KG1 (cell line): ENCODE measurements at places on chromosomes 4 and X.
A peak's percentile ranks its signal among the peaks of the same experiment; 100 is the strongest.

GRCh38 chr4:21211846-21212245, 511.6 kb downstream of the PACRGL start:
- no peak for DNase-seq

- no peak for DNase-seq
Observed at GRCh38 chr4:158993891-158994290, 109.0 kb upstream of the RAPGEF2 start.

DNA sequence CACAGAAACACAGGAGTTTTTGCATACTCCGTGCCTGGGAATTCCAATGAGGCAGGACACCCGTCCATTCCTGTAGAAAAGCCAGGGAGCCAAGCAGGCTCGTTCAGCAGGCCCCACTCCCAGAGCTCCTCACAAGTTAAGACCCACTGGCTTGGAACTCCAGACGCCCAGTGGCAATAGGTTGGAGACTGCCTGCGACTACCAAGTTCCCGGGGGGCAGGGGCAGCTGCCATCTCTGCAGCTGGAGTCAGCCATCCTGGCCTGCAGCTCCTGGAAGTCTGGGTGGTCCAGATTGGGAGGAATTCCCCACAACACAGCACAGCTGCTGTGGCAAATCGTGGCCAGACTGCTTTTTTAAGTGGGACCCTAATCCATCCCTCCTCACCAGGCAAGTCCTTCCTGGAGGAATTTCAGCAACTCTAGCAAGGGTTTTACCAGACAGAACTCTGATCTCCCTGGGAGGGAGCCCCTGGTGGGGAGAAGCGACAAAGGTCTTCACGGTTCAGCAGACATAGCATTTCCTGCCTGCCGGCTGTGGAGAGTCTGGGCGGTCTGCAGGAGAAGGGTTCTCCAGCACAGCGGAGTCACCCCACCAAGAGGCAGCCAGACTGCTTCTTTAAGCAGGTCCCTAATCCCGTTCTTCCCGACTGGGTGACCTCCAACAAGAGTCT, 231.9 kb downstream of the STPG2 start:
- DNase-seq = no peak

- peak; percentile 62 for DNase-seq
Observed at GRCh38 chrX:154761977-154762536, 607 bp upstream of the DKC1 start.

DNA sequence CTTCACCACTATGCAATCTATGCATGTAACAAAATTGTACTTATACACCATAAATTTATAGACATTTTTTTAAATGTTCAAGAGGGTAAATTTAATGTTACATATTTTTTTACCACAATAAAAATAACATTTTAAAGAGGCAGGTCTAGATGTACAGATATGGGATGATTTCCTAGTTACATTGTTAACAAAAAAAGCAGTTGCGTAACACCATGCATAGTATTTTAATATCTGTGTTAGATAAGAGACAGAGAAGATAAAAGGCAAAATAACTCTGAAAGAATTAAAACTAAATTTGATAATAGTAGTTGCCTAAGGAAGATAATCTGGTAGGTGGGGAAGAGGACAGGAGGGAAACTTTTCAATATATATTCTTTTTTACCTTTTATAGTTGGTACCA, 9.1 kb upstream of the ATRX start:
- no peak for DNase-seq

GRCh38 chr4:36173905-36174304, 70.4 kb downstream of the ARAP2 start:
- no peak for DNase-seq

GRCh38 chrX:39563178-39563577, 534.6 kb downstream of the BCOR start:
- no peak for DNase-seq

DNA sequence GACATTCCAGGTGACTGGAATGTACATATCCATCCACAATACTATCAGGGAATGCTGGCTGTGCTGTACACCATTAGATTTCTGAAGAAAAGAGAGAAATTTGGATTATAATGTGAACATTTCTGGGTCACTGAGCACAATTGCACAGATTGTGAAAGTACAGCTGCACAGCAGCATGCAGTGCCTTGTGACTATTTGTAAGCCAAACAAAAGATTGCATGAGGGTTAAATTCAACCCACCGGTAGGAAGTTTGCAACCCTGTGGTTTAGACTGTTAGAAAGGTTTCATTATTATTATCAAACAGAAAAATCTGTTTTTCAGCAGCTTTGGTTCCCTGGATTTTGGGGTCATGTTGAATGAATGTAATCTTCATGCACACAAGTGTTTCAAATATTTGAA, 24.5 kb downstream of the DDIT4L start:
- no peak for DNase-seq

- no peak for DNase-seq
Observed at GRCh38 chrX:74923942-74924448, 1.3 kb downstream of the NEXMIF start.

DNA sequence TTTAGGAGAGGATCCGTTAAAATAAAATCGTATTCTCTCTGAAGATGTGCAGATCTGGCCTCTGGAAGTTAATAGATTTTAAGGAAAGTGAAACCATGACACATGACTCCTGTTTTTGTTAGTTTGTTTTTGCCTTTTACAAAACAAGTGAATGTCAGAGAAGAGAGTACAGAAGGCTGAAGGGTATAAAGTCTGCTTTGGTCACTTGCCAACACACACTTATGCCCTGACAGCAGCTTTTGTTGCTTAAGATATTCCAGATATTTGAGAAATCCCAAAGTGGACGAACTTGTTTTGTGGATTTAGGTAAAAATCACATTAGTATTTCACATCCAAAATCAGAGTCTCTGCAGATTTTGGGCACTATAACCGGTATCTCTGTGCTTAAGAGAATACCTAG, 192.4 kb upstream of the RASGEF1B start:
- DNase-seq = no peak

DNA sequence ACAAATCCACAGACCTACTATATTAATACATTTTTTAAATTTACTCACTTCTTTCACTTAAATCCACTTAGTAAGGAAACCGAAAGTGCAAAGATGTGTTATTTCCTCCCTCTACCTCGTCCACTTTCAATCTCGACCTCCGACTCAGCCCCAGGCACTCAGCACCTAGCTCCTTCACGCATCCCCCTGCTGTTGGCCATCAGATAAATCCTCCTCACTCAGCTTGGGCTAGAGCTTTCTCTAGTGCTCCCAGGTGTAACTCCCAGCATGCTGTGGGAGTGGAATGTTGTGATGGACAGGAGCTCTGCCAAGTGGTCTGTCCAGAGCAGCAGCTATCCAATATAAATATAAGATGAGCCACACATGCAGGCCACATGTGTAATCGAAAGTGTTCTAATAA, 26.7 kb upstream of the TEC start:
- DNase-seq = no peak

- DNase-seq = no peak
Observed at GRCh38 chr4:187586892-187587291, 408.7 kb upstream of the ZFP42 start.

DNA sequence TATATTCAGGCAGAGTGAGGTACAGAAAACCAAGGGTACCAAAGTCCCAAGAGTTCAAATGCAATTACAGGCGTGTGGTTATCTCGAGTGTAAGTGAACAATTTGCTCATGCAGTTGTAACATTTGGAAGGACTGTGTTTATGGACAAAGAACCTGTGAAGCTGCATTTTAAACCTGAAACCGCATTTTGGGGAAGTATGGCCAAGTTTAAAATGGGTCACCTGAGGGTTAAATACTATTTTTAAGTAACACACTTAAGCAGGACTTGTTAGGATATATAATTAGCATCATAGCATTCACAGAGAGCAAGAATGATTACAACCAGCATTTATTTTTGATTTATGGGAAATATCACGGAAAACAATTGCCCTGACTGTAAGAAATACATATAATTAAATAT, 79.1 kb upstream of the LCORL start:
- DNase-seq = no peak

DNA sequence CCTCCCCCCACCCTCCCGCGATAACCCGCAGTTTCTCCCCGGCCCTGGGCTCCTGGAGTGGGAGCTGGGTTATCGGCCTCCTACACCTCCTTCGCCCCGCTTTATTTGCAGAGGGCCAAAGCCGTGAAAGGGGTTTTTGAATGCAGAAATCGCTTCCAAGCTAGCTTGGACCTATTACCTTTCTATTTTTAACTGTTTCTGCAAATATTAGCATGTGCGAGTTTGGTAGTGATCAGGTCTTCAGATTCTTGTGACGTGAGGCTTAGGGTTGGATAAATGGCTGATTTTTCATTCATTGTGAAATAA, 1.3 kb downstream of the USP9X start:
- no peak for DNase-seq

GRCh38 chr4:1552451-1552850, 131.7 kb downstream of the FAM53A start:
- DNase-seq = no peak

- DNase-seq = no peak
Observed at GRCh38 chrX:50707955-50708699, 105.9 kb downstream of the SHROOM4 start.

- DNase-seq = no peak
Observed at GRCh38 chr4:71009890-71010588, 16.6 kb downstream of the DCK start.

- DNase-seq = no peak
Observed at GRCh38 chr4:1193206-1194009, 21.0 kb upstream of the SPON2 start.

DNA sequence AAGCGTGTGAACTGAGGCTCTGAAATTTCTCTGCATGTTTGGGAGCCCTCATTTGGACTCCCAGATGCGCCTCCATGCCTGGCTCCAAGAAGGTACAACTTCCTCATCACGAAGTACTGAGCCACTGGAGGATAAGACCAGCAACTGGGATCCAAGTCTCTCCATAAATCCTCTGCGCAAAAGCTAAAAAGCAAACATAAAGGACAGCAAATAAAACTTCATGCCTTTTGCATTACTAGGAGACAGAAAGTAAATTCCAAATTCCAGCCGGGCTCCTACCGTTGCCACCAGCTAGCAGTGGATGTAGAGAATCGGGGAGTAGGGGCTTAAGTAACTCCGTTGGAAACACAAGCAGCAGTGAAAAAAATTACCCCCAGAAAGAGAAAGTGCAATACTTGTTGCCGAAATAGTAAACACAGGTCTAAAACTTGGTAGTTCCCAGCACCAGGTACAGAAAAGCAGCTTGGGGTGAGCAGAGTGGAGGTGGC, 477.1 kb upstream of the TENM3 start:
- no peak for DNase-seq

DNA sequence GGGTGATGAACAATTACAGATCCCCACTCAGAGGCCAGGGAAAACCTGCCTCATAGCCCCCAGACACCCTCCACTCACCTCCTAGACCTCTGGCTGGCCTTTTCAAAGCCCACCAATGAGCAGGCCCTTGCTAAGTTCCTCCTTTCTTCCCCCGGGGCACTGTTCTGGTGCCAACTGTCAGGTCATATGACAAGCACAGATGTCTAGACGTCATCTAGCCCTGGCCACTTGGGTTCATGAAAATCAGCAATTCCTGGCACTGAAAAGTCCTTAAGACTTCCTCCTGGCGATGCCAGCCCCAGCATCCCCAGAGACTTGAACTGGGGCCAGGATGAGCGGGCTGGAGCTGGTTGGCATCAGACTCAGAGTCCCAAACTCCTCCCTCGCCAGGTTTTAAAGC, 115.6 kb upstream of the NALF2 start:
- DNase-seq = no peak

DNA sequence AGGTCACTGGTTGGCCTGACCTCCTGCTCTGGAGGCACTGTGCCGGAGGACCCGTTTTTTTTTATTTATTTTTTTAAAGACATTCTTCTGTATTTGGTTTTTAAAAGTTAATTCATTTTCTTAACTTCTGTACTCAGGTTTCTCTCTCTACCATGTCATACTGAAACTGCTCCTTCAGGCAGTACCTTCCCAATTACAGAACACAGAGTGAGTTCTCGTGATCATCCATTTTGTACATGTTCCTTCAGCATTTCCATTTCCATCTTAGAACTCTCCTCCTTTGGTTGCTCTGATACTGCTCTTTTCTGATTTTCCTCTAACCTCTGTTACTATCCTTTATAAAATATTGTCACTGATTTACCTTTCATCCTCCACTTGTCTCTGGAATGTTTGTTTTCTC, 17.9 kb downstream of the UBE2K start:
- DNase-seq = no peak

DNA sequence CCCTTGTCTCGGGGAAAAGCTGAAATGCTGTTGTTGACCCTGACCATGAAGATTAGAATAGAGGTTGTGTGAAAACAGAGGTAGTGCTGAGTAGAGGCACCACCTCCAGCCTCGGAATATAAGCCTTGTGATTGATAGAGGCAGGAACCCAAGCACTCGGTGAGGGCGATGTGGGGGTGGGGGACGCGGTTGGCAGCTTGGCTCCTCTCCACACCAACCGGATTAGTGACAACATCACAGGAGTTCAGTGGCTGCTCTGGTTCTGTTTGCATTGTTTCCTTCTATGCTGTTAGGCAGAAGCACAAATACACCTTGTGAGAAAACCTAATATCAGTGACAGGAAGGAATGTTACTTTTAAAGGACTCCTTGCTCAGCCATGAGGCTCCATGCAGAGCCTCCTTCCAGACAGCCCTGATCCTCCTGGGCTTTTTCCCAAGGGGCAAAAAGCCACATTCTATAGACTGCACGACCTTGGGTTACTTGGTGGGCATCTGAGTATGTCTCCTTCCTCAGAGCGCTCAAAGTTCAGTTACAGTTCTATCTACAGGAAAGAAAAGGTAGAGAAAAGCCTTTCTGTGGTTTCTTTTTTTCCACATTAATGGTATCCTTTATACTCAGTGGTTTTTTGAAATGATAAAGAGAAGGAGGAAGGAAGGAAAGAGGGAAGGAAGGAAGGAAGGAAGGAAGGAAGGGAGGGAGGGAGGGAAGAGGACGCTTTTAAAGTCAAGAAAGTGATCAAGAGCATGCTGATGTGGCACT, 150.4 kb upstream of the NOCT start:
- DNase-seq = no peak

- DNase-seq = no peak
Observed at GRCh38 chr4:153270361-153270760, 66.1 kb downstream of the TRIM2 start.

GRCh38 chr4:15374656-15375055, 53.2 kb upstream of the C1QTNF7 start:
- no peak for DNase-seq

DNA sequence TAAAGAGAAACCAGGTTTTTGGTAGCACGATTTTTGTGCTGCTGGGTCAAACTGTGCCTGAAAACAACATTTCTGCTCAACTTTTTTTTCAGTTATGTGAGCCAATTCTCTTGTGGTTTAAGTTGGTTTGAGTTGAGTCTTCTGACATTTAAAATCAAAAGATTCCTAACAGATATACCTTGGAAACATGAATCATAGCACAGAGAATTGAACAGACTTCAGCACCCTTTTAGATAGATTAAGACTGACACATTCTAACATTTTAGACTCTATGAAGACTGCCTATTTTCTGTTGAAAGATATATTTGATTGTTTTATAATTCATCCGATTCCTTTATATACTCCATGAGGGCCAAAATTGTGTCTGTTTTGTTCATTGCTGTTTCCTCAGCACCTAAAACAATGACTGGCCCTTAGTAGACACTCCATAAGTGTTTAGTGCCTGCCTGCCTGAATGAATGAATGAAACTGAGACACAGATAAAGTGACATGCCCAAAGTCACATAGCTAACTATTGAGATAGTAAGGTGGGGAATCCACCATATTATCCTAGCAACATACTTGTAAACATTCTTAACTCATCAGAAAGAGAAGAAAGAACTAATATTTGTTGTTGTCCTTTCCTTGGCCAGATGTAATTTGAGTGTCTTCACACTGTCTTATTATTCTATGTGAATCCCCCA, 624.0 kb downstream of the MID1IP1 start:
- DNase-seq = no peak
